Activated CD8-positive, alpha-beta memory T cell treated with anti-CD3 and anti-CD28 coated beads, Interleukin-2, amount 50 U/mL, for 4 hours (primary cell): ENCODE measurements at places on chromosomes 12 and 14.

- DNase-seq = no peak
Observed at GRCh38 chr14:105498430-105499255, 7.6 kb downstream of the TEDC1 start.

DNA sequence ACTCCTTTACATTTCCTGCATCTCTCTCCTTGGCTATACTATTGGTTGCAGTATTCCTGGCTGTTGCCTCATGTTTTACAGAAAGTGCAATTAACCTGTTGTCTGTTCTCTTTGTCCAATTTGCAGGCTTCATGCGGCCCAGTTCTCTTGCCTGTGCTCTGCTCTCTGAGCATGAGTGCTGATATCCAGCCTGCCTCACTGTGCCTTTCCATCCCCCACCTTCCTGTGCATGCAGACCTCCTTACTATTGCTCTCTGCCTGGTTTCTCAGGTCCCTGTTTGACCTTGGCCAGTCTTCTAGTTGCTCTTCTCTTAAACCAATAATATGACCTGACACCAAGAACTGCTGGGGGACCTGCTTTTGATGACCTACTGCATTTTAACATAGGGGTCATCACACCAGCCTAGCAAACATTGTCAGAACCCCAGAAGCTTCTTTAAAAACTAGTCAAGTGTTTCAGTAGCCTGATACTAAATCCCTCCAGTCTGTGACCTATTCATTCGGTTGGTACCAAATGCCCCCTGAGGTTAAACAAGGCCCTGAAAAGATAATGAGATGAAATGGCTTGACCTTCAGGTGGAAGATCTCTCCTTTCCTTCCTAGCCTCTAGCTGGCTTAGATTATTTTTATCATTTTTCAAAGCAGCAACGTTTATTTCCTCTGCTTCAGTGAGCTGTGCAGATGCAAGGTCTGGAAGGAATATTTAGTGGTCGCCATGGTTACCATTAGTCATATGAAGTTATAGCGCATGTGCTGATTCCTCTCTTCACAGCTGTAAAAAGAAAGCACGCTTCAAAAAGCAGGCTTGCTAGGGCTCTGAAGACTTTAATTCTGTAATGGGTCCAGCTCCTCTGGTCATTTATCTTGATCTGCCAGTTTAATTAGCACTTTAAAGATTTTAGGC, 216.5 kb downstream of the PHLDA1 start:
- no peak for DNase-seq

DNA sequence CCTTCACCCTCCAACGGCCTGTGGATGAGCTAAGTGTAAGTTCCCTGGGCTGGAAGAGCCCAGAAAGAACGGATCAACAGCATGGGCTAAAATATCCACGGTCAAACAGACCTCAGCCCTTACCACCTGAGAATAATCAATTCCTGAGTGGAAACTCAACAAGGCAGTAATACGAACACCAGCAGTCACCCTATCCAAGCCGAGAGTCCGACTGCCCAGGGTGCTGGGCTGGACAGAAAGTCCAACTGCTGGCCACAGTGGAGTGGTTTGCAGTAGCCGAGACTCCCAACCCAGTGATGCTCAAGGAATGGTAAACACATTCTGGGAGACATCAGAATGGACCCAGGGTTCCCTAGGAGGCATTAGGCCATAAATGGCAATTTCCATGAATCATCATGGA, 36.8 kb downstream of the ANO2 start:
- no peak for DNase-seq

DNA sequence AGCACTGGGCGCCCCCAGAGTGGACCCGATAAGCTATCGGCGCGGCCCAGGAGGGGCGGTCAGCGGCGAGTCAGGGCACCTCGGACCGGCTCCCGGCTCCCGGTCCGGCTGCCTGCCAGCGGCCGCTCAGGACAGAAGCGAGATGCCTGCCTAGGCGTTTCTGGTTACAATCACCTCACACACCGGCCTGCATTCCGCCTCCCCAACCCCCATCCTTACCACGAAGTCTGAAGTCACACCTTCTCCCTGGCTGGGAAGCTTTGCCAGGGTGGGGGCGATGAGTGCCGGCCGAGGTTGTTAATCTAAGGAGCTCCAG, 42.6 kb upstream of the TBX5 start:
- DNase-seq = no peak

DNA sequence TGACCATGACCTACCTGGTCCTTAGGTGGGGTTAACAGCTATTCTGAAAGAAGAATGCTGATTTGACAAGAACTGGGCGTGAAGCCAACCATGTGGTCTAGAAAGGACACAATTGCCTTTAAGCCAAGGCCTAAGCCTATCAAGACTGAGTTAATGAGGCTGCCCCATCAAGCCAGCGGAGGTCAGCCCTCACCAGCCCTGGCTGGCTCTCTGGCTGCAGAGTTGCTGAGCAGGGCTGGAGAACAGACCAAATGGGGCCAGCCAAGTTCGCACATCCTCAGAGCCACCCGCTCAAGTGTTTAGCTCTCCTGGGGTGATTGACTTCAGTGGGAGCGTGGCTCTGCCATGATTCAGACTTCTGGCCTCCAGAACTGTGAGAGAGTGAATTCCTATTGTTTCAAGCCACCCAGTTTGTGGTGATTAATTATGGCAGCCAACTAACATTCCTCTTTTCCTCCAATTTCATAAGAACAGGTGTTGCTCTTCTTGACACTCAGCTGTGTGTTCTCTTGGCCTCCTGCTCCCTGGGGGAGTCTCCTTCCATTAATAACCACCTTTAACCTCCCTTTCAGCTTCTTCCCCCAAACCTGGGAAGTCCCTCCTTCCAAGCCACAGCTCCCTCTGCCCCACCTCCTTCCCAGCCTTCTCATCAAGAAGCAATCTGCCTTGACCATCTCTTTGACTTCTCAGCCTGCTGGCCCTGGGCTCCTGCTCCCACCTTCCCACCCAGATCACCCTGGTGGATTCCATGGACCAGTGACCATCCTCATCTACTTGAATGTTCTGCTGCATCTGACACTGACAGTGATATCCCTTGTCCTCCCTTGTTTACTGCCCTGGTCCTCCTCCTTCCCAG, 5.3 kb upstream of the SERPINA5 start:
- DNase-seq = no peak
